Activated CD4-positive, alpha-beta T cell treated with anti-CD3 and anti-CD28 coated beads, Interleukin-2, amount 10 ng/mL, durations not matched to agents 24 days and 14 days (primary cell): ENCODE measurements at places on chromosomes 5 and 9. TPM values are rescaled to one million over a fixed set of nuclear protein-coding genes. Genes with fewer than 3 reads are reported as not detected.

- DNase-seq: no peak
Observed at GRCh38 chr5:137619191-137619870, 116.6 kb downstream of the KLHL3 start.

- DNase-seq: no peak
Observed at GRCh38 chr5:68771221-68771620, 322.6 kb upstream of the SLC30A5 start.

Gene FAM163B
- total RNA-seq: not detected in 2 replicates

Gene EHMT1
- 93.6 and 99.4 TPM in 2 replicates for total RNA-seq
